Renal cortex interstitium (tissue), 15 donors: ENCODE measurements at places on chromosomes 13 and 19.

- DNase-seq = no peak
Observed at GRCh38 chr19:39132344-39132969, 6.9 kb downstream of the PAK4 start.

DNA sequence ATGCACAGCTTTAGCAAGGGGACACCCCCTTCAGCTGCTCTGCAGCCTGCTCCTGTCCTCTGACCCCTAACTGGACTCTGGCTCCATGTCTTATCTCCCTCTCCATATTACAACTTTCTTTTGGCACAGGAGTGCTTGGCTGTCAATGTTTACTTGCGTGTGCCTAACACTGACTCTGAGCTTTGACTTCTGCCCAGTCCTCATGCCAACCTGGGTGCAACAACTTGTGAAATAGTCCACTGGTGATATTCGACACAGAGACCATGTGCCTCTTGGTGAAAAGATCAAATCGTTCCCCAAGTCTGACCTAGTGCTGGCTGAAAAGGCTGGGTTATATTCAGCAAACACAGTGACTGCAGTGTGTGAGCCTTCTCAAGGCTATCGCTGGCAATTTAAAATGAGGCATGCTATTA, 34.1 kb upstream of the KLF12 start:
- DNase-seq = no peak

DNA sequence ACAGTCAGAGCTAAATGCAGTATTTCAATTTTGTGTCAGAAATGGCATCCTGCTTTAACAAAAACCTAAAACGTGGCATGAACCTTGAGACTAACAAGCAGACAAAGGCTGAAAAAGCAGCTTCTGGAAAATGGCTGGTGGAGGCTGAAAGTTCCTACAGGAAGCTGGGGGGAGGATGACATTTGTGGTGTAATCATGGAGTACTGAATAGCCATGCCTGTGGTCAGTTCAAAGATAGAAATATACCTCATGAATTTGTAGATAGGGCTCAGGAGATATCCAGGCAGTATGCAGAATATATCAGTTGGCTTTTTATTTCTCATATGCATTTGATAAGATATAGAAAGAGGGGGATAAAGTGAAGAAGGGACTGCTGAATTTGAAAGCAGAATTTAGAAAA, 181.7 kb downstream of the UQCRFS1 start:
- no peak for DNase-seq

- no peak for DNase-seq
Observed at GRCh38 chr19:48819366-48819816, 8.6 kb upstream of the BCAT2 start.

GRCh38 chr19:5001615-5002014, 32.7 kb downstream of the KDM4B start:
- no peak for DNase-seq

GRCh38 chr19:1592024-1592754, 476 bp downstream of the MBD3 start:
- peak; percentile 52 for DNase-seq

- peak; percentile 64 for DNase-seq
Observed at GRCh38 chr19:57664269-57665127, 4.2 kb upstream of the ZSCAN4 start.
